Effector memory CD4-positive, alpha-beta T cell (primary cell): ENCODE measurements at places on chromosomes 3 and 15.

DNA sequence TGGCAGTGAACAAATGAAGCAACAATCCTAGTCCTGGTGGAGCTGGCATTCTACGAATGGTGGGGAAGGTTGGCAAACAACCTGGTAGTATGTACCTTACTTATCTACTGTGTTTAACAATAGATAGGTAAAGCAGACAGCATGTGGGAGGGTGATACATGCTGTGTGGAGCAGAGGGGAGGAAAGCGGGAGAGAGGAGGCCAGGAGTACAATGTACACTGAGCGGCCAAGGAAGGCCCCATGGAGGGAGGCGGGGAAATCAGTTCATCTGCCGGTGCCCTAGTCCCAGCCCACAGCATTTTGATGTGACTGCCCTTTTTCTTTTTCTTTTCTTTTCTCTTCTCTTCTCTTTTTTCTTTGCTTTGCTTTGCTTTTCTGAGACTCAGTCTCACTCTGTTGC, 5.3 kb upstream of the RHCG start:
- no peak for DNase-seq

GRCh38 chr3:10015461-10015904, 10.8 kb upstream of the FANCD2 start:
- no peak for DNase-seq

DNA sequence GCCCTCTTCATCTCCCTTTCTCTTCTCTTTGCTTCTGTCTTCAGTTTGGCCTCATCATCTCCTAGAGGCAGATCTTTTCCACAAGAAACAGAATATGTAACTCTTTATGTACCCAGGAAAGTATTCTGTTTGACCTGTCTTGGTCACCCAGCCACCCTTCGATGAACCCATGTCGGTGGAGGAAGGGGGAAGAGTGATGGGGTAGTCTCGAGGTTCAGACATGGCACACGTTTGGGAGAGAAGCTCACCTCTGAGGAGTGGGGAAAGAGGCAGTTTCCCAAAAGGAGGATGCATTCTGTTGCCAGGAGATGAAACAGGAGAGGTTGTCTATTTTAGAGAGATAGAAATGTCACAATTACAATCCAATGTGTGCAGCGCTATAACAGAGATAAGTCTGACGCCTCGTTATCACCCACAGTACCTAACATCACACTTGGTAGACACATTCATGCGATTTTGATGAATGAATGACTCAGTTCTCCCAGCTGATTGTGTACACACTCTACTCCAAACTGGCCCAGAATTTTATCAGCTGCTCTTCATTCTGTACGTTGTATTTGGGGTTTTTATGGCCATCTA, 722 bp upstream of the CCDC50 start:
- DNase-seq, result no peak

DNA sequence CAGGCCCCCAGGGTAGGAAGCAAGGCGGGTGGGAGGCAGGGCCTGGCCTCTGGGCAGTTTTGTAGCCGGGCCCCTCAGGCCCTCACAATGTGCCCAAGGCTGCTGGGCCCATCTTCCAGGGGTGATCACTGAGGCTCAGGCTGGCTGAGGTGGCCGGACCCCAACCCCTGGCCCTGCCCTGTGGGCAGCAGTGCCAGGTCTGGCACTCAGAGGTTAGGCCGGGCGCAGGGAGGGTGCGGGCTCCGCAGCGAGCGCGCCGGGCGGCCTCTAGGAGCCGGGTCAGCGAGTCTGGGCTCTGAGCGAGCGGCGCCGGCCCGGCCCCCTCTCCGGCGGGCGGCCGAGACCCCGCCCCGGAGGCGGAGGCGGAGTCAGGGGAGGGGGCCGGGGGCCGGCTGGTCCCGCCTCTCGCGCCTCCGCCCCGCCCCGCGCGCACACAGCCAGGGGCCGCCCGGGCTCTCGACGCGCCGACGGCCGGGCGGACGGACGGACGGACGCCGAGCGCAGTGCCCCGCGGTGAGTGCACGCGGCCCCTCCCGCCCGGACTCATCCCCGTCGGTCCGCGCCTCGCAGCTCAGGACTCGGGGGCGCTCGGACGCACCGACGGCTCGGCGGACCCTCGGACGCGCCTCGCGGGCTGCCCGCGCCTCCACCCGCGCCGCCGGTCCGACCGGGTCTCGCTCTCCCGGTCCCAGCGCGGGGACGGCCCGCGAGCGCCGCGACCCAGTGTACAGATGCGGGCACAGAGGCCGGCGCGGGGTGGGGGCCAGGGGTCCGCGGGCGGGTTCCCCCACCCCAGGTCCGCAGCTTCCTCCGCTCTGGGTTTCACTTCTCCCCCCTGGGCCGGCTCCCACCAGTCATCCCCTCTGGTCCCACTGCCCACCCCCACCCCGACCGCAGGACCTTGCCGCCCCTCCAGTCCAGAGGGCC, at the start of gene FBLN2:
Gene FBLN2 (plus strand): TSS at position 430 of the 927 bp plus-strand sequence. CDS start 21,231 bp downstream, outside the sequence.
- DNase-seq, result no peak

DNA sequence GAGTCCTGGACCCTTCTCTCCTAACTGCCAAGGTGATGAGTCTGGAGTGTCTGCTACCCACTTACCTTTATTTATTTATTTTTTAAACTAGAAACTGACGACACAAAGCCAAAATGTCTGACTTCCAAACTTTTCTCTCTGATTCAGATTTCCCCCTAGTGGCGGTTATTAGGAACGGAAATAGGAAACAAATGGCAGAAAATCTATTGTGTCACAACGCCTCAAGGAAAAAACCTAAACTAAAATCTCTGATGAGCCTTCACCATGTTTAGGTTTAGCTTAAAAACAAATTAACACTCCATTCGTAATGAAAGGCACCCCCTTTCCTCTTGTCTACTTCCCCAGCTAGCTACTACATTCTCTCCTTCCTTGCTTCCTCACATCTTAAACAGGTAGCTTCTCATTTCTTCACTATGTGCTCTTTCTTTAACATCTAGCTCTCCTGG, 94.0 kb upstream of the MEX3B start:
- DNase-seq, result no peak

GRCh38 chr3:138114431-138114918, 933 bp downstream of the DZIP1L start:
- DNase-seq, result no peak

GRCh38 chr3:11367143-11367693, 95.0 kb downstream of the ATG7 start:
- no peak for DNase-seq

DNA sequence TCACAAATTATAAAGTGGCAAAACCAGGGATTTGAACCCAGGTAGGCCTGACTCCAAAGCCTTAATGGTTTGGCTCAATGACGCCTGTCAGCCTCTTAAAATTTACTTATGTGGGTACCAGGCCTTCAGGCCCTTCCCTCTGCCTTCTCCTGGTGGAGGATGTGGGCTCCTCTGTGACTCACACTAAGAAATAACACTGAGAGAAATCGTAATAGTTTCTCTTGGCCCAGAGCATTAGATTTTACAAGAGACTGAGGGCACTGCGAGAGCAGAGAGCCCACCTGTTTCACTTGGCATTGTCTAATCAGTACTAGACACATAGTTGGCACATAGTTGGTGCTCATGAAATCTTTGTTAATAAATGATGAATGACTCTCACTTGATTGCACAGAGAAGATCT, 505.2 kb downstream of the SHQ1 start:
- no peak for DNase-seq

DNA sequence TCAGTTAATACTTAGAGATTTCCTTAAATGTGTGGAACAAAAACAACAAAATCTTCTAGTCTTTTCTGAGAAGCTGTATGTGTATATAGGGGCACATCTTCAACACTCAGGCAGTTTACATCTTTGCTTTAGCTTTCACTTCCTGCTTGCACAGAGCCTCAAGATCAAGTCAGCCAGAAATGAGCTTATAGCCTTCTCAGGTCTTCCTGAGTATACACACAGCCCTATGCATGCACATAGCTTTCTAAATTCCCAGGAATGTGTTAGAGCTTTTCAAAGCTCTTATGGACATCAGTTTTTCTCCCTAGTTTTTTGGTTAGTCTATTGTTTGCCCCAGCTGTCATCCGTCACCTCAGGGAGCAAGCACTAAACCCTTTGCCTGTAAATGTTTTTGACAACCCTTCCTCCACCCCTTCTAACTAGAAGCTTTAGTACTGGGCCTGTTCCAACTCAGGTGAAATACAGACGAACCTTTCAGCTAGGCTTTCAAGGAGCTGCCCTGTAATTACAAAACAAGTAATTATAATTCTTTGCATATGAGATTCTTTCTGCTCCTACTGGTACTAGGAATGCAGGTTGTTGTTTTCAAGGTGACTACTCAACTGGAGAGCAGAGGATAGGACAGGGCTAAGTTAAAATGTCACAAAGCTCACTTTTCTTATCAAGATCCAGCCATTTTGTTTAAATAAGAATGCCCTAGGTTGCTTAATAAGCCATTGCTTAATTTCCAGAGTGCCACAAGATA, 22.6 kb upstream of the MTMR10 start:
- no peak for DNase-seq

DNA sequence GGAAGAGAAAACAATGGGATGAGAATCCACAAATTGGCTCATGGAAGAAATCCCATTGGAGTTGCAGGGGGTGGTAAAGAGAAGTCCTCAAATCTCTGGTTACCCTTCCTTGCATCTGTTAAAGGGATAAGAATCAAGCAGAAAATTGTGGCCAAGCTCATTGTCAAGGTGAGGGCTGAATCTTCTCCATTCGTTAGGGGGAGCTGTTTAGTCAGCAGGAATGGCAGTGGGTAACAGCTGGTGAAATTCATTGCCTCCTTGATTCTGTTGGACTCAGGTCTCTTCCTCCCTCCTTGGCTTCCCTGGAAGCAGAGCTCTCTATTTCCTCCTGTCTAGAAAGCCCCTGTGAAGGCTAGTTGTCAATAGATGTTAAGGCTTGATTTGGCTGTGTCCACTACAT, 343.1 kb upstream of the SEMA6D start:
- DNase-seq, result no peak

DNA sequence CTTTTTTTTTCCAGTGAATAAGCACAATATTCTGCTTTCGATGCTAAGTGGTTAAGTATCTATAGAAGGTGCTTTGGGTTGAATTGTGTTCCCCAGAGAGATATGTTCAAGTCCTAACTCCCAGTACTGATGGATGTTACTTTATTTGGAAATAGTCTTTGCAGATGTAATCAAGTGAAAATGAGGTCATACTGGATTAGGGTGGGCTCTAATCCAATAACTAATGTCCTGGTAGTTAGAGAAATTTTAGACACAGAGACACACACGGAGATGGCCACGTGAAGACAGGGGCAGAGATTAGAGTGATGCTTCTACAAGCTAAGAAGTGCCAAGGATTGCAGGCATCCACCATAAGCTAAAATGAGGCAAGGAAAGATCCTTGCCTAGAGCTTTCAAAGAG, 662.3 kb downstream of the NAALADL2 start:
- no peak for DNase-seq

DNA sequence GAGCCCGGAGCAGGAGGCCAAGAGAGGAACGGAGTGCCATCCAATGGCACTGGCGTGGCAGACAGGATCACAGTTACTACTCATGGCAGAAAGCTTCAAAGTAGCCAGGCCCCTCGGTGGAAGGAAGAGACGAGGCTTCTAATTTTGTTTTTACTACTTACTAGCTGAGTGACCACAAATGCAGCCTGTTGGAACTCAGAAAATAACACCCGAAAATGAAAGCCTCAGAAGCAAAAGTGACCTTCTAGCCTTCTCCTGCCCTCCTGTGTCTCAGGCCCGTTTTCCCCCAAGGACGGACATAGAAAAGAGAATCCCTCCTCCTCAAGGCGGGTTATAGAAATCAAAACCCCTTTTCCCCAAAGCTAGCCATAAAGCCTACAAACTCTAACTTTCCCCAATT, 9.9 kb upstream of the STRA6 start:
- no peak for DNase-seq

GRCh38 chr3:49570028-49570654, 15.9 kb downstream of the BSN start:
- no peak for DNase-seq

DNA sequence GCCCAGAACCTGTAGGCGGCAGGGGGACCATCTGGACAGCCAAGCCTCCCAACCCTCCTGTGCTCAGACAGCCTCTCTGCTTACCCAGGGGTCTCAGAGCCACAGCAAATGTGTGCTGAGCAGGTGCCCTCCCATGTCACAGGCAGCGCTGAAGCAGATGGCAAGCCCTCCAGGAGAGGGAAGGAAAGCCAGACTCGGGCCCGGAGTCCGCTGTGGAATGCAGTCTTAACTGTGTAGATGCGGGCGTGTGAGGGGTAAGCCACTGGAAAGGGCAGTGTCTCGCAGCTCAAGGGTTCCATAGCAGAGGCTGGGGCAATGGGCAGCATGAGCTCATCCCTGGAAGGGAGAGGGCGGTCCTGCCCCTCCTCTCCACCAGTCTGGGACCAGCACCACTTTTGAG, 45.6 kb downstream of the UMPS start:
- DNase-seq, result no peak

DNA sequence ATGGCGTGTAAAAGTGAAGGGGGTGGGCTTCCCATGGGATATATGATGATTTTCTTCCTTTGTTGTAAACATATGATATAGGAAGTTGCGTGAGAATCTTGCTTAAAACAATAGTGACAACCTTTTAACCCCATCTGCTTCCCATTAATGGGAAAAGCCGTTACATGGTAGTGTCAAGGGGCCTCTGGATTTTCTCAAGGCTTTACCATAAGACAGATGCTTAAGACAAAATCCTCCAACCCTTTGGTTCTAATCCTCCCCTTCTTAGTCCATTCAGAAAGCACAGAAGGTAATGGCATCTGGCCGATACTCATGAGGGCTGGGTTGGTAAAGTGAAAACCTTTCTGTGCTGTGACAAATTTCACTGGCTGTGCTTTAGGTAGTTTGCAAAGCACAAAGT, 25.0 kb downstream of the DPH3 start:
- no peak for DNase-seq

GRCh38 chr3:72682936-72683452, 165.3 kb downstream of the SHQ1 start:
- DNase-seq, result no peak
